G401 (cell line): ENCODE measurements at places on chromosomes 2 and 18.
A peak's percentile ranks its signal among the peaks of the same experiment; 100 is the strongest.

DNA sequence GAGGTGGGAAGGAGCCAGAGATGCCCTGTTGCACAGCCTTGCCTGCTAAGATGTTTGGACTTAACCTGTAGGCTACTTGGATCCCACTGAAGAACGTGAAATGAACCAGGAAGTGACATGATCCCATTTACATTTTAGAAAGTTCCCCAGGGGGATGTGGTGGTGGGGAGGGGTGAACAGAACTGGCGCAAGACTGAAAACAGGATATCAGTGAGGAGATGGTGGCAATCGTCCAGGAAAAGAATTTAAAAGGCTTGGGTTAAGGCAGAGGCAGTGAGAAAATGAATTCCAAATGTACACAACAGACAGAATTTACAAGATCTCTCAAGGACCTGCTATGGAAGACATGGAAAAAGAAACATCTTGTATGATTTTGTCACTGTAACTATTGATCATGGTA, 42.3 kb downstream of the SULT1C2 start:
- no peak for DNase-seq

DNA sequence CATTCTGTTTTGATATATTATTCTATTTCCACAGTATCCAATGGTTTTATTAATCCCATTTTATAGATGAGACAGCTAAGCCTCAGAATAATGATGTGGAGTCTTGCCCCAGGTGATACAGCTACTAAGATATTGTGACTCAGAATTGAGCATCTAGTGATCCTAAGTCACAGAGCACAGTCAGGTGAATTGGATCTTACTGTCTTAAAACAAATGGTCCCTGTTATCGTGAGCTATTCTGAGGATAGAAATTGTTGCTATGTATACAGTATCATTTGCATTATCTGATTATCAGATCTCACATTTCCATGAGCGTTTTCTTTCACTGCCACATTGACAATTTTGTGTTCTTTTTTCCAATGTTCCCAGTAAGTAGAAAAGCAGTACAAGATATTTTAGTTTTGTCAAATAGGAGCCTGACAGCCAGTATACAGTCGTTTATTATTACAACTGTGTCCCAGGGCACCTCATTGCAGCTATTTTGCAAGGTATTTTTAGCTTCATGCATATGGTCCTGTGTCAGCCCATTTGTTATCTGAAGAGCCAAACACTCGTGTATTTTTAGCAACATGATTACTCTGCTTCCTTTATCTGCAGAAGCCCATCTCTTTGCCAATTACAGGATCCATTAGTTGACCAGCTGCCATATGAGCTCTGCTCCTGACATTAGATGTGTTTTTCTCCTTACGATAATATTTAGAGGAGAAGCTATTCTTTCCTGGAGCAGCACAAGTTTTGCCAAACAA, 25.1 kb upstream of the SGPP2 start:
- peak; percentile 84 for DNase-seq

- no peak for DNase-seq
Measured at GRCh38 chr2:51997571-51997970, 965.6 kb upstream of the NRXN1 start.

GRCh38 chr18:68922392-68922791, 124.5 kb downstream of the CCDC102B start:
- no peak for DNase-seq

- no peak for DNase-seq
Measured at GRCh38 chr2:189662669-189663226, 1.5 kb downstream of the ASNSD1 start.

- no peak for DNase-seq
Measured at GRCh38 chr18:600107-600506, 3.3 kb downstream of the CLUL1 start.

GRCh38 chr2:17594533-17595401, 54.3 kb downstream of the VSNL1 start:
- DNase-seq, result no peak

- DNase-seq, result peak; percentile 62
Measured at GRCh38 chr2:208025814-208026184, 472 bp upstream of the PLEKHM3 start.

- no peak for DNase-seq
Measured at GRCh38 chr2:122745603-122746002, 990.2 kb downstream of the TSN start.

DNA sequence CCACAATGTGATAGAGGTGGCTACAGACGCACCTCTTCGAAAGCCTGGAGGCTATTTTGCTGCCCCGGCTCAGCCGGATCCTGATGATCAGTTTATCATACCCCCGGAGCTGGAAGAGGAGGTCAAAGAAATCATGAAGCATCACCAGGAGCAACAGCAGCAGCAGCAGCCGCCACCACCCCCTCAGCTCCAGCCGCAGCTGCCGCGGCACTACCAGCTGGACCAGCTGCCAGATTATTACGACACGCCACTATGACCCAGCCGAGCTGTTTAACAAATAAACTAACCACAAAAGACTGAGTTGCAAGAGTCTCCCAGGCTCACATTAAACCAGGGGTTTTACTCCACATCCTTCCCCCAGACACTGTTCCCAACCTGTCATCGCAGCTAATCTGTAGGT, 263.8 kb downstream of the PHLPP1 start:
- DNase-seq, result no peak

GRCh38 chr2:19491796-19492195, 133.4 kb upstream of the OSR1 start:
- no peak for DNase-seq

DNA sequence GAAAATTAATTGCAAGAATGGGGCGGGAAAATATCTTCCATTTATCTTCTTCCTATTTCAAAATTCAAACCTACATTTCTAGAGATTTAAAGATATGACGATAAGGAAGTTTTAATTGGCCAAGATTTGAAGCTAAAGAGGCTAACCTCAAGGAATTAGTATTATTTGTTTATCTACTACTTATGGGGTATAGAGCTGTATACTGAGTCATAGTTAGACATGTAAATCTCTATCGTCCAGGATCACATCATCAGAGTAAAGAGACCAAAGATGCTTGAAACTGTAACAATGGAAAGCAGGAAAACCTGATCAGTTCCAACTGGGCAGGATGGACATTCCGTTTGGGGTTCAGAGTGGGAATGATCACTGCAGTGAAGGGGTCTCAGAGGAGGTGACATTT, 95.2 kb upstream of the KLF7 start:
- DNase-seq, result no peak

DNA sequence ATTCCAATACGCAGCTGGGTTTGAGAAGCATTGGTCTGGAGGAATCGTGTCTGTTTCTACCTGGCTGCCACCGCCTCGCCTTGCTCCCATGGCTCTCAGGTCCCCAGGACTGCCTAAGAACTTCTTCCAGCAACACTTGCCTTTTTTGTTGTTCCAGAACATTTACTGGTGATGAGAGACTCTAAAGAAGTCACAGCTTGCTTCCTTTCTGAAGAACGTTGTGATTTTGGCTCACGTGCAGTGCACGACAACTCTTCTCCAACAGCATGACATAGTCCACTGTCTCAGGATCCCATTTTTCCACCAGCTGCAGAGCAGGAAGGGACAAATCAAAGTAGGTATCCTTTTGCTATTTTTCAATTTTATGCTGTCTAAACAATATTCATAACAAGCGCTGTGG, 940.9 kb downstream of the SLC4A3 start:
- no peak for DNase-seq
